ENCODE measurements at places on chromosomes 6 and 20.
A peak's percentile ranks its signal among the peaks of the same experiment; 100 is the strongest.

GRCh38 chr6:41917528-41917927 is 3.4 kb downstream of the MED20 start:
- H3K36me3 ChIP-seq, result no peaks in the 10 kb centered on the region
- no peaks in the 10 kb centered on the region for H3K27me3 ChIP-seq
- no peak overlapping the region for H3K27ac ChIP-seq
- no peaks in the 10 kb centered on the region for H3K4me1 ChIP-seq
- DNase-seq, result no peak

- H3K36me3 ChIP-seq, result peaks cover 23% of the 10 kb centered on the region
- no peaks in the 10 kb centered on the region for H3K4me1 ChIP-seq
- no peak for DNase-seq
- H3K4me3 ChIP-seq, result peak overlapping the region; percentile 81
- no peaks in the 10 kb centered on the region for H3K27me3 ChIP-seq
- no peak overlapping the region for H3K27ac ChIP-seq
Observed at GRCh38 chr20:2469991-2470422, 582 bp downstream of the SNRPB start.

DNA sequence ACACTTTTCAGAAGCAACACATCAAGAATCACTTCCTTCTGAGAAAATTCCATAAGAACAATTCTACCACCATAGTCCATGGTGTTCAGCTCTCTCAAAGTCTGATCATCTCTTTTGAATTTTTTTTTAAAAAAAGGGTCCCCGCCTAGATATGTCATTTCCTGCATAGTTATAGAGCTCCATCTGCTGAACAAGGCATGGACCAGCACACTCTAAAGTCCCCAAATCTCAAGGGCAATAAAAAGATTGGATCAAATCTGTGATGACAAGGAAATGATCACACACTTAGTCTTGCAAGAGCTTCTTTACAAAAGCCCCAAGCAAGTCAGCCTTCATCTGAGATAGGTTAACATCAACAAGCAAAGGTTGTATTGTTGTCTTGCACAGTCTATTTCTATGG is 100.7 kb upstream of the STMND1 start:
- no peaks in the 10 kb centered on the region for H3K4me1 ChIP-seq
- H3K4me3 ChIP-seq, result no peak overlapping the region

- peak overlapping the region; percentile 79 for H3K4me3 ChIP-seq
- DNase-seq, result no peak
- no peaks in the 10 kb centered on the region for H3K27me3 ChIP-seq
- peaks cover 5% of the 10 kb centered on the region for H3K36me3 ChIP-seq
- no peak overlapping the region for H3K27ac ChIP-seq
Observed at GRCh38 chr6:3226481-3227362, 731 bp downstream of the TUBB2B start.

GRCh38 chr6:130760006-130760405 is 67.2 kb upstream of the SMLR1 start:
- H3K27me3 ChIP-seq, result no peaks in the 10 kb centered on the region
- H3K4me1 ChIP-seq, result 0 out of 2 replicates have a peak, but pooled peaks cover 1% of the 10 kb centered on the region
- H3K4me3 ChIP-seq, result no peak overlapping the region
- H3K27ac ChIP-seq, result no peak overlapping the region
- DNase-seq, result peak; percentile 39

DNA sequence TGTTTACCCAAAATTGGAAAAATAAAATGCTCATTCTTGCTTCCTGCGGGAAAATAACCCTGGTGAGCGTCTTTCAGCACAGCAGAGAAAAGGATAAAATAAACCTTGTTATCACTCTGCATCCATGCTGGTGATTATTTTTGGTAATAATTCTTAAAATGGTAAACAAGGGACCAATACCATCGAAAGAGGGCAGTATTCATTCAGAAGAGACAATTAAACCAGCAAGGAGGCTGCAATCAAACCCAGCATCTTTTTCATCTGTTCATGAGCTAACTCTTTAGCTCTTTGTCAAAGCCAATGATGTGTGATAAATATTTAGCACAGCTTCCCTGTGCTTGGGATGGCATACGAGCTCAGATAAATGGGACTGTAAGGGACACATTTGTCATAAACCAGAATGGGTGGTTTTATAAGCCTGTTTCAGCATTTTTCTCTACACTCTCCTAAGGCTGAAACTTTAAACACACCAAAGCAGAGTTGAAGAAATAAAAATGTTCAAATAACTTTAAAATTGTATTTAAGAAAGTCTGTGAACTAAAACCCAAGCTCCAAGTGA is 34.4 kb downstream of the CDH26 start:
- no peak for DNase-seq
- no peak overlapping the region for H3K27ac ChIP-seq
- peaks cover 4% of the 10 kb centered on the region for H3K4me1 ChIP-seq
- no peaks in the 10 kb centered on the region for H3K27me3 ChIP-seq
- H3K4me3 ChIP-seq, result no peak overlapping the region

DNA sequence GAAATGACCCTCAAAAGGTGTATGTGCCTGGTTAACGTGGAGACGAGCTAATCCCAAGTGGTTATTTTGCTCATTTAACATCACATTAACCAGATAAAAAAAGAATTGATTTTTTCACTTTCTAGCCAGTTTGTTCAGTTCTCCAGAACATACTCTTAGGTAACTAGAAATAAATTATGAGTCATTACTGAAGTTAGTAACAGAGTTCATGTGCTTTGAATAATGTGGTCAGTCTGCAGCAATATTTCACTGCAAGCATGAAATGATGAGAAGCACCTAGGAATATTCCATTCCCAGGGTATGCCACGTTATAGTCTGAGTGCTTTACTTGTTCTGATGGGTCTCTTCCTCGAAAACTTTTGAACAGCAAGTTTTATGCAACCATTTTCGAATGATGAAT is 138.3 kb upstream of the INSM1 start:
- no peaks in the 10 kb centered on the region for H3K27me3 ChIP-seq
- H3K4me1 ChIP-seq, result no peaks in the 10 kb centered on the region
- H3K36me3 ChIP-seq, result no peaks in the 10 kb centered on the region
- H3K4me3 ChIP-seq, result no peak overlapping the region

GRCh38 chr6:20879526-20879925 is 345.3 kb downstream of the CDKAL1 start:
- peaks cover 5% of the 10 kb centered on the region for H3K4me1 ChIP-seq
- no peaks in the 10 kb centered on the region for H3K36me3 ChIP-seq
- no peaks in the 10 kb centered on the region for H3K27me3 ChIP-seq
- no peak overlapping the region for H3K27ac ChIP-seq
- DNase-seq, result no peak

- no peaks in the 10 kb centered on the region for H3K36me3 ChIP-seq
- no peak overlapping the region for H3K27ac ChIP-seq
- H3K4me3 ChIP-seq, result no peak overlapping the region
- H3K4me1 ChIP-seq, result peaks cover 4% of the 10 kb centered on the region
Observed at GRCh38 chr6:219641-220198, 72.6 kb upstream of the DUSP22 start.

DNA sequence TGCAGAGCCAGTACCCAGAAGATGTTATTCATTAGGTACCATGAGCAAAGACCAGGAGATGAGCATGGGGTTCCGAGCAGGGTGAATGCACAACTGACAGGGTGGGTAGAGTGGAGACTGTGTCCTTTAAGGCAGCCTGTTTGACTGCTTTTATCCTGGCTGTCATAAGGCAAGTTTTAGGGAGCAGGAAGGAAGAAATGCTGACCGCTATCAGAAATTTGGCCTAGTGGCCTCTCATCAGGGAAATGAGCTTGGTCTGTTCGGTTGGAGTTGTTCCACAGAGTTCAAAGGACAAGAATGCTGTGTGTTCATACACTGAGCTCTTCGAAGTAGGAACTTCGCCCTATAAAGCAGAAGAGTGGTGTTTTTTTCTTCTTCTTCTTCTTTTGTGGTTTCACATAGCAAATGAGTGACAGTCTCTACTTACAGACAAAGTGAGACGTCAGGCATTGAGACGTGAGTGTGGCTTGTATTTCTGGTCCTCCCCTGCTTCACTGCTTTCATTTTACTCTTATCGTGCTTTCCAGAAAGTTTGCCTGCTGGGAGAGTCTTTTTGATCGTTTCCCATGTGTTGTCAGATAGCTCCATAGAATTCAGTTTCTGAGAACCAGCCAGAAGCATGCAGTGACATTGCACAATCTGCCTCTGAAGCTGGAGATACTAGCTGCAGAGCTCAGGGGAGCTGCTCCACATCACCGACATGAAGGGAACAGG is at the start of gene CASS4:
Gene CASS4 (plus strand): TSS at position 502 of the 714 bp plus-strand sequence. CDS start 199 bp downstream, at position 701.
- no peaks in the 10 kb centered on the region for H3K27me3 ChIP-seq
- no peak for DNase-seq
- H3K4me1 ChIP-seq, result no peaks in the 10 kb centered on the region
- H3K36me3 ChIP-seq, result peaks cover 4% of the 10 kb centered on the region
- H3K27ac ChIP-seq, result no peak within 1 kb of the TSS
- H3K4me3 ChIP-seq, result no peak within 1 kb of the TSS

DNA sequence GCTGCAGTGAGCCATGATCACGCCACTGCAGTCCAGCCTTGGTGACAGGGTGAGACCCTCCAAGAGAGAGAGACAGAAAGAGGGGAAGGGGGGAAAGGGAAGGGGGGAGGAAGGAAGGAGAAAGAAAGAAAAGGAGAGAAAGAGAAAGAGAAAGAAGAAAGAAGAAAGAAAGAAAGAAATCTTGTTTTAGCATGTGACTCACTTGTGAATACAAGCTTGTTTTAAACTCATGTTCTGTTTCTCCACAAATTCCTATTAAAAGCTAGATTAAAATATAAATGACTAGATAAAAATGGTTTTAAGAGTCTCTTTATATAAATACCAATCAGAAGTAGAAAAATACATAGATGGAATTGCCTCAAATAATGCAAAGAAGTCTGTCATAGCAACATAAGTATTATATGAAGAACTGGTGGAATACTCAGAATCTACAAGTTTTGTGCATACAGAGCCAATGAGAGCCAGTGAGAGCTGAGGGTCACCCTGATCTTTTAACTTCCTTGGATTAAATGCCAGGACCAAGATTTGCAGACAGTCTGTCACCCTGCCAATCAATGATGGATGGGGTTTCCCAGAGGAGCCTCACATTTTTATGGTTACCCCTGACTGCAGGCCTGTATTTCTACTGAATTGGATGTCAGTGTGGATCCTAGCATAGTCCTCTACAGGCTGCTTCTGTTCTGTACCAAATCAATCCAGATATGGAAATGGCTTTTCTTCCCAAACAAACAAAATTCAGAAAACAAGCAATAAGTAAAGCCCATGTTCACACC is 50.8 kb upstream of the LY86 start:
- H3K4me3 ChIP-seq, result no peak overlapping the region
- no peaks in the 10 kb centered on the region for H3K36me3 ChIP-seq
- H3K27me3 ChIP-seq, result no peaks in the 10 kb centered on the region
- no peak for DNase-seq

GRCh38 chr20:62841705-62842212 is 19.9 kb downstream of the TCFL5 start:
- H3K4me1 ChIP-seq, result no peaks in the 10 kb centered on the region
- H3K36me3 ChIP-seq, result 0 out of 2 replicates have a peak, but pooled peaks cover under 1% of the 10 kb centered on the region
- no peak for DNase-seq
- no peak overlapping the region for H3K27ac ChIP-seq
- H3K4me3 ChIP-seq, result no peak overlapping the region
- H3K27me3 ChIP-seq, result no peaks in the 10 kb centered on the region

DNA sequence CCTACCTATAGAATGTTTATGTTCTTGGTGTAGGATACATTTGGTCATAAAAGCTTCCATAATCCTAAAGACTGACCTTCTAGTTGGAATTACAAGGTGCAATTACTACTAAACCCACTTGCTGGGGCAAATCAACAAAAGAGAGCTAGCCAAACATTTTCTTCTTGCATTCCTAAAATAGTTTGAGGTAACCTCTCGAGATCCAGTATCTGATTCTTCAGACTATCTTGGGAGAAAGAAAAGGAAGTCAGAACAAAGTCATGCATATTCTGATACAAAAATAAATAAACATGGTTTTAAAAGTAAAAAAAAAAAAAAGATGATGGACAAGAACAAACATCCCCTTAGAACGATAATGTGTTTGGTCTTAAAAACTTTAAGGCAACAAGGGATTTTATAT is 294.2 kb upstream of the RSPO3 start:
- no peak overlapping the region for H3K4me3 ChIP-seq
- H3K36me3 ChIP-seq, result no peaks in the 10 kb centered on the region
- no peaks in the 10 kb centered on the region for H3K4me1 ChIP-seq
- H3K27ac ChIP-seq, result no peak overlapping the region

GRCh38 chr6:107699254-107699653 is 124.9 kb downstream of the SCML4 start:
- peaks cover 2% of the 10 kb centered on the region for H3K4me1 ChIP-seq
- no peaks in the 10 kb centered on the region for H3K36me3 ChIP-seq

DNA sequence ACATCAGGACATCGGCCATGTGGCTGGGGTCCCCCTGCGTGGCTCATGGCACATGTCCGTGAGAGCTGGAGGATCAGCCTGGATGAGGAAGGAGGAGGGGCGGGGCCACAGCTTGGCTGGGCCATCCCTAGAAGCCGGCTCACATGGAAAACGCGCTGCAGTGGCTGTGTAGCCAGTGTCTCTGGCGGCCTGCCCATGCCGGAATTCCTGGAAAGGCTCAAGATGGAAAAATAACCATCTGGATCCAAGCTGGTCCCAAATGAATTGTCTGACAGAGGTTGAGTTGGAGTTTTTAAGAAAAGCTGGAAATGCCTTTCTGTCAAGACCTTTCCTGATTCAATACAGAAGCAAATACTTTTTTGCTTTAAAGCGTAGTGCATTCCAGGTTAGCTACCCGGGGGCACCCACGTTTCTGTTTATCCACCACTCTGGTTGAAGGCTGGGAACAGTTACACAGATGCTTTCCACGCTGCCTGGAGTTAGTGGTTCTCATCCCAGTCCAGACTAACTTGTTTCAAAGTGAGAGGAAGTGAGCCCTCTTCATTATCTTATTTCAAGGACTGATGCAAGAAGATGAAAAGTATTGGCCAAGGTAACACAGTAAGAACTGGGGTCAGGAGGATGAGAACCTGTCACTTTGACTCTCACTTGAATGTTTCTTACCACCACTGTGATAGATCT is 99.0 kb downstream of the GMPR start:
- H3K36me3 ChIP-seq, result no peaks in the 10 kb centered on the region
- no peak for DNase-seq
- H3K4me1 ChIP-seq, result no peaks in the 10 kb centered on the region
- H3K27me3 ChIP-seq, result no peaks in the 10 kb centered on the region
- no peak overlapping the region for H3K27ac ChIP-seq

DNA sequence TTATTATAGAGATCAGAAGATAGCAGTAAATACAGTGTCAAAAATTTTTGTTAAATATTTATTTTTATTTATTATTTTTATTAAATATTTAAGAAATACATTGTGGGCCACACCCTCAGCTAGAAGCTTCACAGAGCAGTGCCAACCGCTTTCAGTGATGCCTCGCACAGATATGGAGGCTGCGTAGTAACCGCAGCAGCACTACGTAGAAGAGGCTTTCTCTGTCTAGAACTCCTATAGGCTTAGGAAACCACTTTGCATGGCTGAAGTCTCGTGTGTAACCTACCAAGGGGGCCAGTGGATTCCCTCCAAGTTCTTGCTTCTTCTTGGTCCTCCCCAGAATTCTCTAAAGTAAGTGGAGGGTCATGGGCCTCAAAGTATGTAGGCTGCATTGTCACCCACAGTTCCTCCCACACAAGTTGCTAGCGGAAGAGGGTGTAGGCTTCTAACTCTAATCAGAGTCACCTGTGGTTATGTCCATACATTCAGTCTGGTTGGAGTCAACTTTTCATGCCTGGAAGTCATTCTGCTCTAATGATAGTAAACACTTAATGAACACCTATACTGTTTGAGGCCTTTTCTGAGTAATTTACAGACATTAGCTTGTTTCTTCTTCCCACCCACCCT is 285.6 kb downstream of the CDKAL1 start:
- no peak overlapping the region for H3K4me3 ChIP-seq
- no peaks in the 10 kb centered on the region for H3K36me3 ChIP-seq
- no peaks in the 10 kb centered on the region for H3K27me3 ChIP-seq
- no peak for DNase-seq
- H3K4me1 ChIP-seq, result no peaks in the 10 kb centered on the region
